ENCODE measurements at places on chromosomes 4 and X.
A peak's percentile ranks its signal among the peaks of the same experiment; 100 is the strongest.

GRCh38 chr4:99207069-99207743, 11.8 kb downstream of the ADH6 start:
- DNase-seq = no peak

DNA sequence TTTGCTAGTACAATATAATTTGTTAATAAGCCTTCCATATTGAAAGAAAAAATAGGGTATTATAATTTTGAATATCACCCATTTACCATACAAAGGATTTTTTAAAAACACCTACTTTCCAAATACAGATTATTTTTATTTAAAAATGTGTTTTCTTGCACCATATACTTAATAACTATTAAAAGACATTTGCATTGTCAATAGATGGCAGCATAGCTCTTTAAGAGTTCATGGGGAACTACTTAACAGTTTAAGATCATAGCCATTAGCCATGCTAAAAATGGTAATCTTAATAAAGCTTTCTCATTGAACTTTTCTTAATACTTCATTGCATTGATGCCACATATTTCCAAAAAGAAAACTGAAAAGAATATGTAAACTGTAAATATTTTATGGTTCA, 1995.9 kb downstream of the C4orf33 start:
- no peak for DNase-seq

DNA sequence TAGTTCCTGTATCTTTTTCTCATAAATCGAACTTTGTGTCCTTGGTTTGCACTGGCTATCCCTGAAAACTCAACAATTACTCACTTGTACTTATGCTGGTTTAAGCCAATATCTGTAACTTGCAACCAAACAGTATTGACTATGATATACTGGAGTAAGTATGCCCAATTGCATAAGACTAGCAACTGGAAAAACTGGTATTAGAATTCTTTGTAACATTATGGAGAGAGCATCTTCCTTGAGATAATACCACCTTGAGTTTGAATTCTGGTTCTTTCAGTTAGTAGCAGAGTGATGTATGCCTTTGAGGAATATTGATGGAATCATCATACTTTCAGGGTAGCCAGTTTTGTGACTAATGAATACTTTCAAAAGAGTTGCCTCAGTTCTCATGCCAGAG, 28.1 kb downstream of the BMP3 start:
- no peak for DNase-seq

DNA sequence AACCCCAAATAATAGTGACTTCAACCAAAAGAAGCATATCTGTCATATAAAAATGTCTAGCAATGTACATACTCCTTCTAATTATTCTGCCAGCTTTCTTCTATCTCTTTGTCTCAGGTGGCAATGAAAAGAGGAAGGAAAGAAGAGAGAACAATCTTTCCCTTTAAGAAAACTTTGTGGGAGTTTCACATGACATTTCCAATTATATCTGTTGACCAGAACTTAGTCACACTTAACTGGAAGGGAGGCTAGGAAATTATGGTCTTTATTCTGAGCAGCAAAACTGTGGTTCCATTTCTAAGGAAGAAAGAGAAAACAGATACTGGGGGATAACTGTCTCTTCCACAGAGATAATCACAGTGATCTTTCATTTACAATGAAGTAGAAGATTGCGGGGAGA, 12.9 kb upstream of the MAOA start:
- no peak for DNase-seq

DNA sequence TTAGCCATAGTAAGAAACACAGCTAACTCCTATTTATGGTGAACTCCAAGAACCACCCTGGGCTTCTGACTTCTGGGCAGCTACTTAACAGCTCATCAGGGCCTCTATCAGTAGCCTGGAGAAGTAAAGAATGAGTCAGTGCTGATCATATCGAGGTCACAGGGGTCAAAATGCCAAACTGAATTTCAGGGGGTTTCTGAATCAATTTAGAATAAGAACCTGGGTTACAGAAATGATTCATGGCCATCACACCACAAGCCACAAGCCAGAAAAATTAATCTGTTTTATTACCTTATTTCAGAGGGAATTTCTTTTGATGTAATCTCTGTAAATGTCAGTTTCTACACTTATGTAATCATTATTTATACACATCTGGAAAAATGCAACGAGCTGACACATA, 64.4 kb downstream of the CHST7 start:
- DNase-seq = no peak

- DNase-seq = no peak
Observed at GRCh38 chr4:118033148-118034052, 886 bp upstream of the NDST3 start.

GRCh38 chrX:39459952-39460351, 637.8 kb downstream of the BCOR start:
- no peak for DNase-seq

- peak; percentile 8 for DNase-seq
Observed at GRCh38 chrX:110407910-110408545, 49.4 kb downstream of the RTL9 start.

- DNase-seq = no peak
Observed at GRCh38 chr4:108519911-108520601, 100.3 kb upstream of the RPL34 start.

DNA sequence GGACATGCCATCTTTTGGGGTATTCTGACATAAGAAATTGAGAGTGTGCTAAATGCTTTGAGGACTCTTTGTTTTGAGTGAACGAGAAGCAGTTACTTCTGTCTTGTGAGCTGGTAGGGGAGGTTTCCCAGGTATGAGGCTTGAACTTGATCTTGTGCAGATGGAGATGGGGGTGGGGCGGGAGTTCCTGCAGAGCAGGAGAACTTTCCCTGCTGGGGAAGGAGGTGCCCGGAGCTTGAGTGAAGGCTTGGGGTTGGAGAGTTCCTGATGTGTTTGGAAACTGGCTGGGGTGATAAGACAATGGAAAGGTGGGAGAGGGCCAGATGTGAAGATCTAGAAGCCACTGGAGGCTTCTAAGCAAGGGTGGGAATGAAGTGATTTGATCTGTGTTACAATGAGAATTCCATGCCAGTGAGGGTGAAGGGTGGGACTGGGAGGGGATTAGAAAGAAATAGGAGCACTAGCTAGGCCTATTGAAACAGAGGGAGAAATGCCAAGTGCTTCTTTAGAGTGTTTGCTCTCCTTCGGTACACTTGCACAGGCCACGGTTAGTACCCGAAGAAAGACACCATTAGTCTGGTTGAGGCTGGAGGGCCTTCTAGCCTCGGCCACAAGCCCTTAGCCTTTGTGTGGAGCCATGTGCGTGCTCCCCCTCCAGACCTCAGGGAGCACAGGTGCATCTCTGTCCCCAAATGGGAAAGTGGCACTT, 103.5 kb upstream of the STOX2 start:
- no peak for DNase-seq

DNA sequence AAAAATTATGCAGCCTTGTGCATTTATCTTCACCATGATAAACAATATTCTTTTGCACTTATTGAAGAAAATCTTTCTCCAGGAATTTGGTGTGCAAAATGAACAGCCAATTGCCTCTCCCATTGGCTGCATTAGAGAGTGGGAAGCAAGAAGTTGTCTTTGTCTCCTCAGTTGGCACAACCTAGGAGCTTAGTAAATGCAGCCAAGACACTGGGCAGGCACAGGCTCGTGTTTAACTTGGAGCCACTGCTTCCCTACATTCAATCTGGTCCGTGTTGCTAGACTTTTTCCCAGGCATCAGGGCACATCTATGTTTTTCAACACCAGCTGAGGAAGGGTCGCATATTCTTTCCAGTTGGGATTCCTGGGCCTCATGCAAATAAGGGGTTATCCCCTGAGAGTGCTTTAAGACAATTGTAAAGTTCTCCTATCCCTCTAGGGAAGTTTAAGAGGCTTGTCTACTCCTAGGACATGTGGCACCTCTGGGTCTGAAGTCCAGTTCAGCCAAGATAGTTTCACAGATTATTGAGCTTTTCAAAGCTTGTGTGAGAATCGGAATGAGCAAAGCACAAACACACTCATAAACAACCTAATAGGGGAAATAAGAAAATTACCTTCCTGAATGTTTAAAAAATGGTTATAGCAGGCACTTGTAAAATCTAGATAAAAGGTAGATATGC, 31.8 kb upstream of the SRD5A3 start:
- no peak for DNase-seq

DNA sequence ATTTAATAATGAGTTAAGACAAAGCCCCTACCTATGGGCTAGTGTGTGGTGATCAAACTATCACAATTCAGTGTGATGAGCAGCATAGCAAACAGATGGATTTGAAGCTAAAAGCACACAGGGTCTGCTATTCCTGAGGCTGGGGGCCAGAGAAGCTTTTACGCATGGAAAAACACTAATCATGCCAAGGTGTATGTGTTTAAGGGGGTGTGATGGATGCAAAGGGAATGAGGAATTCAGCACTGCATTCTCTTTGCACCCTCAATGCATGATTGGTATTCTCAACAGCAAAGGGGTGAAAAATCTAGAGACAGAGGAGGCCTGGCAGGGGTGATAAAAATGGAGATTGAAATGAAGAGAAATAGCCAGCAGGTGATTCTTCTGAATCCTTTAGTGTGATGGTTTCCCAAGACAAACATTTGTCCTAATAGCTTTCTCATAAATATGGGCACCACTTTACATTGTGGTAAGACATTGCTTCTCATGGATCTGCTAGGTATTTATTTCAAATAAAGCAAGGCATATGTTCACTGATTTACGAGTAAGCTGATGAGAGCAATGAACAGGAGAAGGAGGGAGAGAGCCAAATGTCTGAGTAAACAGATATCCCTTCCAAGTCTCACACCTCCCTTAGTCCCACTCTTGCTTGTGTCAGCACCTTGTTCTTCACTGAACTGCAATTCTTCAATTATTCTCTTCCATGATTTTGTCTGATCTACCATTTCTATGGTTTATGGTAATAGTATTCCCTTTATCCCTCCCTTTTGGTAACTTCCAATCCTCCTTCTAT, 15.7 kb downstream of the C1QTNF7 start:
- DNase-seq = no peak

DNA sequence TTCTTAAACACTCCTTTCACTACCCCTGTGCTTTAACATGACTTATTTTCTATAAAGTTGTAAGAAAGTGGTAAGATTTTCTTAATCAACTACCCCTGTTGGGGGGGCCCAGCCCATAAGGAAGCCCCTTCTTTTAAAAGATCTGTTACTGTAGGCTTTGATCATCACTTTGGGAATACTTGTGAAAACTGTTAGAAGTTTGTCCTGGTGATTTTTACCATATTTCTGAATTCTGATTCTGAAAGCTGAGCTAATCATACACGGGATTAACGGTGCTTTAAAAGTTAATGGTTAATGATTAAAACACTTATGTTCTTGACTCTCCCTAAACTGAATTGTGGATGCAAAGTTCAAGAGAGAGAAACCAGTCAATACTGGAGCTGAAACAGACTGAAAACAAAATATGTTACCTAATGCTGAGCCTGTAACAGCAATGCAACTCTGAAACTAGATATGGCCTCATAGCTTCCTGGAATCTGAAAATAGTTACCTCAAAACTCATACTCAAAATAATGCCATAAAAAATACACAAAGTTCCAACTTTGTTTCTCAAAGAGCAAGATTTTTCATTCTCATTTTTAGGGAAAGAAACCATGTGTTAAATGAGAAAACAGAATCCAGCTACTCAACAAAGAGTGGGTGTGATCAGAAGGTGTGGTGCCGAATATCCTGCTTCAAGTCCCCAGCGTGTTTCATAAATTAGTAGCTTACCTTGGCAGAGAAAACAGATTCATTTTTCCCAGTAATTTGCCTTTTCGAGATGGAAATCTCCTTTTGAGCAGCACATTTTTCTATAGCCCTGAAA, 31.6 kb downstream of the ADH7 start:
- DNase-seq = no peak

GRCh38 chrX:42143866-42144592, 220.7 kb upstream of the CASK start:
- no peak for DNase-seq

DNA sequence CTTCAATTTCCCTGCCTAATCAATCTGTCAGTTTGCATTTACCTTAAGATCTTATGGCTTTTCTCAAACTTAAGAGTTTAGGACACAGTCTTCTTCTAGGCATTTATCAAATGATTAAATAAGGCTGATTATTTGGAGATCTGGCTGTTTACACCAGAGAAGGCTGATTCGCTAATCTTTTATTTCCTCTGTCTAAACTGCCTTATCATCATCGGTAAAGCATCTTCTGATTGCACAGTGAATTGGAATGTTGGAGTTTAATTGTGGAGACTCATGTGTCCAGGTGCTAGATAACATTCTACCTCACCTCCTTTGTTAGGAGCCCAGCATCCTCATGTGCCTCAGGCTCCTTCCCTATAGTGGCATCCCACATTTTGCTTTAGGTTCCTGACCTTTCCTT, 100.3 kb upstream of the DDIT4L start:
- no peak for DNase-seq

DNA sequence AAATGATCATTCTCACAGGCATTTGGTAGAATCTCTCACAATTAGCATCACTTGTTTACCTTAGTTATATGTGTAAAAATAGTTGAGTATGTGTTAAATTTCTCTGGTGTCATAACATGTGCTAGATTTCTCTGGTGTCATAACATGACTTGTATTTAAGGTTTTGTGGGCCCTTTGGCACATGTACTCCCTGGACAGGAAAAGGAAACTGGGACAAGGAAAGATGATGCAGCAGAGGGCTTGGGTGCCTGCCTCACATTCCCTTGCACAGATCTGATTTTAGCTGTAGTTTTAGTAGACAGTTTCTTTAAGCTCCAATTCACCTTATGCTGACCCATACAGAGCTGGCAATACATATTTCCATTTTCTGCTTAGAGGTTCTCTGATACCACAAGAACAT, 726.0 kb downstream of the C4orf33 start:
- DNase-seq = no peak

DNA sequence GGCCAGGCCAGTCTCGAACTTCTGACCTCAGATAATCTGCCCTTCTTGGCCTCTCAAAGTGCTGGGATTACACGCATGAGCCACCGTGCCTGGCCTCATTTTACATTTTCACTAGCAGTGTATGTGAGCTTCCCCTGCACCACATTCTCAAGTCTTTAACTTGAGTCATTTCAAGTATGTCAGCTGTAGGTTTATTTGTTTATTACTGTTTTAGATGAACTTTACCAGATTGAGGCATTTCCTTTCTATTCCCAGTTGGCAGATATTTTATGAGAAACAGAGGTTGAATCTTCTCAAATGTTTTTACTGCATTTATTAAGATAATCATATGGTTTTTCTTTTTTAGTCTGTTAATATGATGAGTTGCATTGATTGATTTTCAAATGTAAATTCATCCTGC, 114.6 kb upstream of the SH3RF1 start:
- DNase-seq = no peak

GRCh38 chrX:9927698-9928482, 39.3 kb upstream of the CLDN34 start:
- DNase-seq = no peak

GRCh38 chr4:77193511-77194102, 36.6 kb downstream of the CCNG2 start:
- peak; percentile 67 for DNase-seq

DNA sequence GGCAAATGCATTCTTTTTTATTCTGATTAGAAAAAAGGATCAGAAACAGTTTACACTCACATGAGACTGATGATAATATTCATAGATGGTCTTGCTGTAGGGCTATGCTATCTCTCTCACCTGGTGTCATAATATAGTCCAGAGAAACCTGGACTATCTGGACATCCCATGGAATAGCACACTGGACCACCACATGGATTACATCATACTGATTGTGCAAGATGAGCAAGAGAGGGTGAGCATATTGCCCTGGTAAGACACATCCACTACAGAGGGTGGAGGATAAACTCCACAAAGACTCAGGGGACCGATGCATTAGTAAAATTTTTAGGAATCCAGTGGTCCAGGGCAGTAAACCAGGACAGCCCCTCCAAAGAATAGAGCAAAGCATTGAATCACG, 8.2 kb downstream of the SYN1 start:
- no peak for DNase-seq

GRCh38 chrX:130878350-130879341, 24.4 kb downstream of the ENOX2 start:
- DNase-seq = no peak

All from activated CD4-positive, alpha-beta T cell treated with anti-CD3 and anti-CD28 coated beads for 1 hour (primary cell).